ENCODE measurements at places on chromosomes 11 and 22. TPM values are rescaled to one million over a fixed set of nuclear protein-coding genes. Genes with fewer than 3 reads are reported as not detected.

USP28 gene
- total RNA-seq: 20.0 TPM

IGLL1 gene
- not detected for total RNA-seq

SLC43A3 gene
- 10.8 TPM for total RNA-seq

FADS3 gene
- total RNA-seq: 9.7 TPM

CSNK2A3 gene
- total RNA-seq: 17.4 TPM

RIMBP3C gene
- total RNA-seq: 0.22 TPM

TUB gene
- 2.8 TPM for total RNA-seq

FAM111B gene
- 6.4 TPM for total RNA-seq

TUBA8 gene
- 3.7 TPM for total RNA-seq

BLID gene
- not detected for total RNA-seq
